Activated CD8-positive, alpha-beta memory T cell treated with anti-CD3 and anti-CD28 coated beads for 1 hour (primary cell): ENCODE measurements at places on chromosomes 2 and 18.

- no peak for DNase-seq
Measured at GRCh38 chr2:128558895-128559532, 240.3 kb upstream of the HS6ST1 start.

- DNase-seq: no peak
Measured at GRCh38 chr18:77254711-77255405, 5.2 kb downstream of the GALR1 start.

GRCh38 chr2:230441227-230441897 is 25.4 kb downstream of the SP100 start:
- peak; percentile 32 for DNase-seq

GRCh38 chr2:195330513-195330956 is 326.5 kb upstream of the SLC39A10 start:
- DNase-seq: no peak

DNA sequence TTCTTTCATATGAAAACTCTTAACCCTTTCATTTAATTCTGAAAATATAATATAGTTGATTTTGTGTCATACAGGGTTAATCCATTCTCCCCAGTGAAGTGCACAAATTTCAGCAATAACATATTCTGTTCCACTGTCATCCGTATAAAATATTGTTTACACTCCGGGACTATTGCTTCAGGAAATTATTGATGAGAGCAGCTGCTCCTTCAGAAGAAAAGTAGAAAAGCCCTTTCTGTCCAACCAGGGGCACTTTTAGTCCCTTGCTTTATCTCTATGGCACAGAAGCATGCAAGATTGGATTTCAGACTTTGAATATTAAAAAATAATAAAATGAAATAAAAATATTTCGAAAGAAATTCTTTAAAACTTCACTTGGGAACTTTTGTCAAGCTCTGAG is 535.7 kb upstream of the SLC39A10 start:
- no peak for DNase-seq
